ENCODE measurements at places on chromosomes 13 and 19.
A peak's percentile ranks its signal among the peaks of the same experiment; 100 is the strongest.

- no peak for DNase-seq
Measured at GRCh38 chr13:109699628-109700071, 86.7 kb downstream of the IRS2 start.

- DNase-seq, result no peak
Measured at GRCh38 chr13:39575641-39576238, 27.3 kb downstream of the LHFPL6 start.

- peak; percentile 88 for DNase-seq
Measured at GRCh38 chr13:109156181-109156935, 526.9 kb downstream of the MYO16 start.

GRCh38 chr19:13363245-13363644, 143.0 kb downstream of the CACNA1A start:
- DNase-seq, result no peak

- peak; percentile 38 for DNase-seq
Measured at GRCh38 chr19:12802267-12803106, 618 bp downstream of the THSD8 start.

DNA sequence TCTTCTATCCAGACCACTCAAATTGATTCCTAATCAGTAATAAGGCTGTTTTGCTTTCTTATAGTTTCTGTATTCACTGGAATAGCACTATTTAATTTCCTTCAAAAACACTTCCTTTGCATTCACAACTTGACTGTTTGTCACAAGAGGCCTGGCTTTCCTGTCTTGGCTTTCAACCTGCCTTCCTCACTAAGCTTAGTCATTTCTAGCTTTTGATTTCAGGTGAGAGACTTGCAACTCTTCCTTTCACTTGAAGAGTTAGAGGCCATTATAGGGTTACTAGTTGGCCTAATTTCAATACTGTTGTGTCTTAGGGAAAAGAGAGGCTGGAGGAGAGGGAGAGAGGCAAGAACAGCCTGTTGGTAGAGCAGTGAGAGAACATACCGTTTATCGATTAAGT, 47.0 kb downstream of the SACS start:
- DNase-seq, result no peak

- DNase-seq, result no peak
Measured at GRCh38 chr19:1222394-1222793, 15.4 kb downstream of the CBARP start.

DNA sequence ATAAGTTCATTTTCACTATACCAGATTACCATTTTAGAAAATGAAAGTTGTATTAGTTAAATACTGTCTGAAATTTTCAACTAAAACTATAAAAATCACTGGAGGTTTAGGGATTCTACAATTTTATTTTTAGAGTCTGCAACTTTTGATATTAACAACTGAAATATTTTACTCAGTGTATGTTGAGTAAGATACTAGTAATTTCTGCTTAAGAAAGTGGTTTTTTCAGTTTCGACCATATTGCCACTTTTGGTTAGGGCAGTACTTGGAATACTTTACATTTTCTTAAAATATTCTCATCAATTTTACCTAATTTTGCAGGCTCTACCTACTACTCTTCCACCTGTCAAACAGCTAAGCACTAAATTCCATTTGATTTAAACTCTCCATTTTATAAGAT, 59.6 kb downstream of the KCNRG start:
- no peak for DNase-seq

- no peak for DNase-seq
Measured at GRCh38 chr13:50249144-50249521, 233.9 kb downstream of the KCNRG start.

- no peak for DNase-seq
Measured at GRCh38 chr19:7494416-7495098, 5.7 kb upstream of the PEX11G start.

GRCh38 chr19:24064175-24064574, 22.8 kb upstream of the ZNF254 start:
- no peak for DNase-seq

- DNase-seq, result peak; percentile 48
Measured at GRCh38 chr13:24135674-24136300, 24.7 kb upstream of the SPATA13 start.

DNA sequence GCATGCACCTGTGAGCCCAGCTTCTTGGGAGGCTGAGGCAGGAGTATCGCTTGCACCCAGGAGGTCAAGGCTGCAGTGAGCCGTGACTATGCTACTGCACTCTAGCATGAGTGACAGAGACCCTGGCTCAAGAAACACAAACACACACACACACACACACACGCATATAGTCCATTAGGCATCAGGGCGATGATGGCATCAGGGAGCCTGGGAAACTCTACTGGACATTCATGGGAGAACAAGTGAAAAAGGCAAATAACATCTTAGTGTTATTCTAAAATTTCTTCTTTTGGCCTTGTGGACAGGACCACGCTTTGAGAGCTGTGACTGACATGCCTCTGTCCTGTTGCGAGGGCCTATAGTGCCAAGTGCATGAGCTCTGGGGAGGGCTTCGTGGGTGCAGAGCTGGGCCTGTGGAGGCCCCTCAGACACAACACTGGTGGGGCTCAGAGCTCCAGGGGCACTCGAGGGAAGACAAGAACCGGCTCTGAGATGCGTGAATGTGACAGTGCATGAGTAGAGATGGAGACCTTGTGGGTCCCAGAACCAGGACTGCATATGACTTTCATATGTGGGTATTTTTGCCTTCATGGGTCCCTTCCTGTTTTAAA, 8.0 kb upstream of the USF2 start:
- DNase-seq, result no peak

- no peak for DNase-seq
Measured at GRCh38 chr13:112254061-112254818, 121.9 kb upstream of the SPACA7 start.

GRCh38 chr13:106349080-106349931, 186.2 kb downstream of the EFNB2 start:
- peak; percentile 83 for DNase-seq

- no peak for DNase-seq
Measured at GRCh38 chr13:31767175-31767900, 28.0 kb downstream of the RXFP2 start.

GRCh38 chr13:87130423-87130822, 540.7 kb upstream of the SLITRK5 start:
- no peak for DNase-seq

DNA sequence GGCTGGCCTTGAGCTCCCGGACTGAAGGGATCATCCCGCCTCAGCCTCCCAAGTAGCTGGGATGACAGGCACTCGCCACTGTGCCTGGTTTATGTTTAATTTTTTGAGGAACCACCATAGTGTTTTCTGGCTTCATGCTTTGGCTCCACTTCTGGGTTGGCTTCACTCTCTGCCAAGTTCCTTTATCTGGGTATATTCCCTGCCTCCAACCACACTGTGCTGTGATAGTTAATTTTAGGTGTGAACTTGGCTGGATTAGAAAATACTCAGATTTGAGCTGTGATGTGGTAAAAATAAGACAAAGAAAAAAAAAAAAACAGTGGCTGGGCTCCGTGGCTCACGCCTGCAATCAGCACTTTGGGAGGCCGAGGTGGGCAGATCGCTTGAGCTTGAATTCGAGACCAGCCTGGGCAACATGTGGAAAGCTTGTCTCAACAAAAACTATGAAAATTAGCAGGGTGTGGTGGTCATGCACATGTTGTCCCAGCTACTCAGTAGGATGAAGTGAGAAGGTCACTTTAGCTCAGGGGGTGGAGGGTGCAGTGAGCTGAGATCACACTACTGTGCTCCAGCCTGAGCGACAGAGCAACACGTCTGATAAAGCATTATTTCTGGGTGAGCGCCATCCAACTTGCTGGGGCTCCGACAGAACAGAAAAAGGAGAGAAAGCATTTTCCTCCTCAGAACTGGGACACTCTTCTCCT, 7.5 kb upstream of the ILF3 start:
- no peak for DNase-seq

- no peak for DNase-seq
Measured at GRCh38 chr13:111262715-111263114, 57.7 kb upstream of the TEX29 start.

GRCh38 chr19:3970313-3970807, 539 bp downstream of the DAPK3 start:
- no peak for DNase-seq

DNA sequence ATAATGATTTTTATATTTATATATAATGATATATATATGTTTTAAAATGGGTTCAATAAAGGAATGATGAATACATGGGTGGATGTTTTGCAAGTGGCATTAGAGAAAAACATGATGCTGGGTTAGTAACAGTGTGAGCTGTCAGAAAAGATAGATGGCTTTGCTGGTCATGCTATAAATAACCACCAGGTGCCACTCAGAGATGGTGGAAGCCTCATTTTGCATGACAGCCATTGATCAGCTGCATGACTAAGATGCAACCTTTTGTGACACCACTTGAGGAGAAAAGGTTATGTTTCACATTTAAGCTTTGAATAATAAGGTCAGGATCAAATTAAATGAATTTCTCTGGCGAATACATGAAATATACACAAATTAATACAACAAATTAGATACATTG, 737.7 kb downstream of the PCDH9 start:
- DNase-seq, result peak; percentile 17

DNA sequence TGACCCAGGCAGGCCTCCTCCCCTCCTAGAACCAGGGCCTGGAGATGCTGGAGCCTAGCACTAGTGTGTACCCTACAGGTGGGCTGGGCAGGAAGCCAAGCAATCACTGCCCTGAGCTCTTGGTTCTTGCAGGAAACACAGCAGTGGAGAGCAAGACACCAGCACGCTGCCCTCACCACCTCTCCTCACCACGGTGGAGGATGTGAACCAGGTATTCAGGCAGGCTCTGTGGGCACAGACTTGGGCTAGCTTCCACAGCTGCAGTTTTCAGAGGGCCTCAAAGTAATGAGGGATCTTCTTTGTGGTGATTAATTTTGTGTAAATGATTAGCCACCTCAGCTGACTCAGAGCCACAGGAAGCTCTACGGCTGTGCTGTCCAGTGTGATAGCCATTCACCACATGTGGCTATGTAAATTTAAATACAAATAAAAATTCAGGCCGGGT, 13.6 kb upstream of the GPI start:
- peak; percentile 4 for DNase-seq

DNA sequence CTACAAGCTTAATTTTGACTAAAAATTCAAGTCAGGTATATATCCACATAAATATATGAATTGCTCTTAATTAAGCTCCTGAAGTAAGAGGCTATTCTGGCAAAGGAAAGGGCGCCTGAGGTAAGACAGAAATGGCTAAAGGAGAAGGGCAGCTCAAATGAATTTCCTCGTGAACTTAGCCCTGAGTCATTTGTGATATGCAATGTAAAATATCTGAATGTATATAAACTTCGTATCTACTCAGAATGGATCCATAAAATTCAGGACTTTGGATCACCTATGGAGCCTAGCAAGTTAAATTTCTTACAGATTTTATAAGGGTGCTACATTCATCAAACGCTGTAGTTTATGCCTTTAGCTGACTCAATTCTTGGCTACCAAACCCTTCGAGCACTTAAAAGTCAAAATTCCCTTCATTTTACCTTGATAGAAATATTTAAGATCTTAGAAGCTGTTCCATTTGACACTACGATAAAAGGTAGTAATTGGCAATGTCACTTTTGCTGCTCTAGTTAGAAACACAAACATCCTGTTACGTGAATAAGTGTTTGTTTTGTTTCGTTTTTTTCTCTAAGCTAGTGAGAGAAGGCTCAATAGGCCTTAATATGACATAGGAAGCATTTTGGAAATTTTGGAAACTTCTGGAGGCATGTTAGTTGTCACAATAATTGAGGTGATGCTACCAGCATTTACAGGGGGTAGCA, 69.2 kb downstream of the DIAPH3 start:
- no peak for DNase-seq

GRCh38 chr19:55278391-55279135, 1.3 kb downstream of the HSPBP1 start:
- no peak for DNase-seq

- peak; percentile 27 for DNase-seq
Measured at GRCh38 chr13:73767747-73768315, 366.4 kb downstream of the KLF12 start.

- DNase-seq, result peak; percentile 1
Measured at GRCh38 chr13:52158629-52159158, 703 bp downstream of the NEK3 start.

DNA sequence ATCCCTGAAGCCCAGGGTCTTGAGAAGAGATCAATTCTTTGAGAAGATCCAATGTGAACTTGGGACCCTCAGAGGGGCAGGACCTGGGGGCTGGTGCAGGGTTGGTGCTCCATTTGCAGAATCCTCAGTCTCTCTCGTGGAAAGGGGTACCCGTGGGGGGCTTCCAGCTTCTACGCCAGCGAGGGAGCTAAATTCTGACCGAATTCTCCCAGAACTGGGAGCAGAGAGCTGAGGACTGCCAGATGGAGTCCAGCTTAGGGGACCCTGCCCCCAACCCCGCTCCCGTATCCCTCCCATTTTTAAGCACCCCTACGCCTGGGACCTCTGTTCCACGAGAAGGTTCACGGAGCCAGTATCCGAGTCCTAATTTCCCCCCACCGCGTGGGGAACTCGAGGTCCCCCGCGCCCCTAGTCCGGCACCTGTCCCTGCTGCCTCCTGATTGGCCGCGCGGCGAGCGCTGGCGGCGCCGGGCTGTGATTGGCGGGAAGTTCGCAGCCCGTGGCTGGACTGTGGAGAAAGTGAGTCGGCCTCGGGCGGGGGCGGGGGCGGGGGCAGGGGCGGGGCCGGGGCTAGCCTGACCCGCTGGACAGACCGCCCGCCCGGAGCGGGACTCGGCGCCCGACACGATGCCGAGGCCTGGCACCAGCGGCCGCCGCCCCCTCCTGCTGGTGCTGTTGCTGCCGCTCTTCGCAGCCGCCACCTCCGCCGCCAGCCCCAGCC, 4.4 kb upstream of the LTBP4 start:
- peak; percentile 59 for DNase-seq

DNA sequence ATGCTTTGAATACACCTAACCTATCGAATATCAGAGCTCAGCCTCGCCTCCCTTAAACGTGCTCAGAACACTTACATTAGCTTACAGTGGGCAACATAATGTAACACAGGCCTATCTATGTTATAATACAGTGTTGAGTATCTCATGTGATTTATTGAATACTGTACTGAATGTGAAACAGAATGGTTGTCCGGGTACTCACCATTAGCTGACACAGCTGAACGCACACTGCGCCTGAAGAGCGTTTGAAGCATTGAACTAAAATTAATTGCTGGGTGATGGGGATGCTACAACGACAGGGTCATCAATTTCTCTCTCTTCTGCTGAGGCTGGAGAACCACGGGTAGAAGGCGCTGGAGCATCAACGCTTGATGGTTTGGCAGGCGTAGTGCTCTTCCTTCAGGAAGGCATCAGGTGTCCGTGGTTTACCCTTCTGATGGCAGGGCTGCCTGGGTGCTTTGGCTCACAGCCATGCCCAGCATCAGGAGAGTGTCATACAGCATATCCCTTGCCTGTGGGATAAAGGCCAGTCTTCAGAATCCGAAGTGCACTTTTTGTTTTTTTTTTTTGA, 46.9 kb upstream of the UBE2L5 start:
- DNase-seq, result no peak
